ENCODE measurements at places on chromosomes 1 and 21.

- DNase-seq = no peak
Observed at GRCh38 chr1:205191622-205192021, 19.9 kb downstream of the DSTYK start.

- DNase-seq = no peak
Observed at GRCh38 chr1:100456880-100457279, 81.1 kb upstream of the GPR88 start.

GRCh38 chr1:16178596-16179497, 23.0 kb upstream of the EPHA2 start:
- DNase-seq = no peak

GRCh38 chr21:31897311-31897710, 24.5 kb downstream of the HUNK start:
- DNase-seq = no peak

- no peak for DNase-seq
Observed at GRCh38 chr1:230230948-230231773, 164.1 kb downstream of the GALNT2 start.

- no peak for DNase-seq
Observed at GRCh38 chr1:167789501-167789900, 67.7 kb downstream of the MPZL1 start.

All from GM12878 (cell line).